ENCODE measurements at places on chromosomes 6 and 20.

- no peak for DNase-seq
These were observed 33.8 kb upstream of the ZFAND3 start for GRCh38 chr6:37785663-37786270.

DNA sequence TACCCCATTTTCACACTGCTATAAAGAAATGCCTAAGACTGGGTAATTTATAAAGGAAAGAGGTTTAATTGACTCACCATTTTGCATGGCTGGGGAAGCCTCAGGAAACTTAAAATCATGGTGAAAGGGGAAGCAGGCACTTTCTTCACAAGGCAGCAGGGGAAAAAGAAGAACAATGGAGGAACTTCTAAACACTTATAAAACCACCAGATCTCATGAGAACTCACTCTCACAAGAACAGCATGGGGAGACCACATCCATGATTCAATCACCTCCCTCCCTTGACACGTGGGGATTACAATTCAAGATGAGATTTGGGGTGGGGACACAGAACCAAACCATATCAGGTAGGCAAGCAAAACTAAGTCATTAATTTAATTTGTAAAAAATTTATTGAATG, 343.2 kb downstream of the FRK start:
- no peak for DNase-seq

DNA sequence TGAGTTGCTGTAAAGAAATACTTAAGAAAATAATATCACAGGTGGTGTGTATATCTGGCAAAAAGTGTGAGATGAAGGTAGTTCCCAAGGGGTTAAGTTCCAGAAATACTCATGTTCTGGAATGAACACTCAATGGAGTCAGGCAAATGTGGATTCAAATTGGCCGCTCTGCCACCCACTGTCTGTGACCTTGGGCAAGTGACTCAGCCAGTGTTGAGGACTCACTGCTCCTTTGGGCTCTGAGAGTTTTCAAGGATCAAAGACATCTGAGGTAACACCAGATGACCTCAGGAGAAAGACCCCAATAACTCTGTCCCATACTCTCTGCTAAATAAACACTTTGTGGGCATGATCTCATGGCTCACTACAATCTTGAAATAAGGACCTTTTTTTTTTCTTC, 59.2 kb upstream of the EYA2 start:
- no peak for DNase-seq

GRCh38 chr6:16006681-16007080, 122.2 kb upstream of the MYLIP start:
- no peak for DNase-seq

DNA sequence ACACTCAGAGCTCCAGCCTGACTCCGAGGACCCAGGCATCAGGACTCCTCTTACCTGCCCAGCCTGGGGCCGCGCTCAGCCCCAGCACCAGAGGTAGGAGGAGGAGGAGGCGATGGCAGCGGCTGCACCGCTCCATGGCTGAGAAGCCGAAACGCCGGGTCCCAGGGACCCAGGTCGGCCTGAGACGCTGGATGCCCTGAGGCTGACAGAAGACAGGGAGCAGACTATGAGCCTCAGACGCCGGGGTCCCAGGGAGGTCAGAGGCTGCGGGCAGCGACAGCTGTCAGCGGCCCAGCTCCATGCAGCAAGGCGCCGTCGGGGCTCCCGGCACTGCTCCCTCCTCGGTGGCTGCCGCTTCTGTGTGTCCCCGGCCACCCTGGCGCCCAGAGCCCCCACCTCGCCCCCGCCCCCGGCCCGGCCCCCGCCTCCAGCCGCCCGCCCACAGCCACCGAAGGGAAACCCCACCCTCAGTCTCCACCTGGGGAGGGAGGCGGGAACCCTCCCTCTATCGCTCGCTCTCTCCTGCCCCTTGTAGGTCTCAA, at the start of gene COL11A2:
Gene COL11A2, minus strand, starts transcription at position 363 of the 542 bp plus-strand sequence. Its CDS starts 227 bp downstream, at position 136.
- DNase-seq, result no peak

- no peak for DNase-seq
These were observed 47.2 kb downstream of the MUC22 start for GRCh38 chr6:31057426-31058003.

GRCh38 chr20:14761903-14762302, 424.5 kb upstream of the FLRT3 start:
- DNase-seq, result no peak

DNA sequence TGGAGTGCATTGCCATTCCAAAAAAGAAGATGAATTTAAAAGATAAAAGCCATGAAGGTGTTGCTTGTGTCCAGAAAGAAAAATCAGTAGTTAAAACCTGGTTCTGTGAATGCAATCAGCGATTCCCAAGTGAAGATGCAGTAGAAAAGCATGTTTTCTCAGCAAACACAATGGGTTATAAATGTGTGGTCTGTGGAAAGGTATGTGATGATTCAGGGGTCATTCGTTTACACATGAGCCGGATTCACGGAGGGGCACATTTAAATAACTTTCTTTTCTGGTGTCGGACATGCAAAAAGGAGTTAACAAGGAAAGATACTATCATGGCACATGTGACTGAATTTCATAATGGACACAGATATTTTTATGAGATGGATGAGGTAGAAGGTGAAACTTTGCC, 24.7 kb upstream of the BAG2 start:
- no peak for DNase-seq

DNA sequence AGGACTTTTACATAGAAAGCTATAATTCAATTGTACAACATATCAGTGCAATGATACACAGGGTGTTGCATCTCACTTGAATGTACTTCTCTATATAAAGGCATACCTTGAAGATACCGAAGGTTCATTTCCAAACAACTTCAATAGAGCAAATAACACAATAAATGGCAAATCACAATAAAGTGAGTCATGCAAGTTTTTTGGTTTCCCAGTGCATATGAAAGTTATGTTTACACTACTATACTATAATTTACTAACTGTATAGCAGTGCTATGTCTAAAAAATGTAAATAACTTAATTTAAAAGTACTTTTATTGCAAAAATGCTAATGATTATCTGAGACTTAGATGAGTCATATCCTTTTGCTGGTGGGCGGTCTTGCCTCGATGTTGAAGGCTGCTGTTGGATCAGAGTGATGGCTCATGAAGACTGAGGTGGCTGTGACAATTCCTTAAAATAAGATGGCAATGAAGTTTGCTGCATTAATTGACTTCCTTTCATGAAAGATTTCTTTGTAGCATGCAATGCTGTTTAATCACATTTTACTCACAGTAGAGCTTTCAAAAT, 188.8 kb downstream of the TASP1 start:
- no peak for DNase-seq

DNA sequence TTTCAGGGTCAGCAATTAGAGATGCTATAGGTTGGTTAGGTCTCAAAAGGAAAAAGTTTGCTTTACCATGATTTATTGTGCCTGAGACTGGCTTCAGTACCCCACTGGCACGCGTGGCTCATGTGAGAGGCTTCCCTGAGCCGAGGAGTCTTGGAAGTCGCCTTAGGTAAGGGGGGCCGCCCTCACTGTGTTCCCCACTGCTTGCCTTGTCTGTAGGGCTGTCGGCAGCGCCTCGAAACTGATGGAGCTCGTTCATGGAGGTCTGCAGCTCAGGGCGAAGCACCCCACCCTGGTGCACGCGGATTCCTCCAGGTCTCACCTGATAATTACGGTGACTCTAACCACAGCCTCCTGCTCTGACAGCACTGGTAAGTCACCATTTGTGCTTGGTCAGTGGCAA, 39.2 kb downstream of the FRMD1 start:
- DNase-seq, result no peak

GRCh38 chr20:59273739-59274357, 26.6 kb upstream of the EDN3 start:
- DNase-seq, result no peak

GRCh38 chr20:47318586-47319516, 37.6 kb downstream of the ZMYND8 start:
- no peak for DNase-seq

GRCh38 chr20:19785983-19786285, 27.9 kb downstream of the RIN2 start:
- no peak for DNase-seq

DNA sequence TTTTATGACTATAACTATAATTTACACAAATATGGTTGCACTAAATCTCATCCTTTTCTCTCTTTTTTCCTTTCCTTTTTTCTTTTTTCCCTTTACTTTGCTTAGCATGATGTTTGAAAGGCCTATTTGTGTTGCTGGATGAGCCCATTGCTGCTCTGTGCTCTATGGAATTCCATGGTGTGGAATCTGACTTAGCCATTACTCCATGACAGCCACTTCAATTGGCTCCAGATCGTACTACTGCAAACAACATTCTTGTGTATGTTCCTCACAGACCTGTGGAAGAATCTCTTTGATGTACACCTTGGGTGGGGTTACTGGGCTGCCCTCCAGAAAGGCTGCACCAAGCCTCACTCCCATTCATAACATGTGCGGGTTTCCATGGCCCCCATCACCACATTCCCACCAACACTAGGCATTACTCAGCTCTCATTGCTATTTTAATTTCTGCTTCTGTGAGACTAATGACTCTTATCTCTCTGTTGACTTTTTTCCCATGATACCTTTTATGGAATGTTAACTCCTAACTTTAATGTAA, 979.0 kb downstream of the KIF16B start:
- no peak for DNase-seq

- no peak for DNase-seq
These were observed 8.3 kb upstream of the NCOA3 start for GRCh38 chr20:47493175-47493962.

DNA sequence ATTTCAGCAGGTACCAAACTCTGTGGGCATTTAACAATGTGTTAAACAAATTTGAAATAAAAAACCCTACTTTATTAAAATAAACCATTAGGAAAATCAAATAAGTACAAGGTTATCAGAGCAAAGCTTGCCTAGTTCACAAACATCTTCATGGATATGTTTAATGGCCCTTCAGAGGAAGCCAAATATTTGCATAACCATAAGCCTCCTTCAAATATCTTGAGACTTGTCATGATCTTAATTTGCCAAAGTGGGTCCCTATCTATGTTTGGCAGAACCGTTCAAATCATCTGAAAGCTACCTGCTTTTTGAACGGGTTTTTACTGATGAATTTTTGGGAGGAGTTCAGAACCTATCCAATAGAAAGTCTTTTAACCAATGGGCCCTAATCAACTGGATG, 176.3 kb downstream of the BACH2 start:
- no peak for DNase-seq

DNA sequence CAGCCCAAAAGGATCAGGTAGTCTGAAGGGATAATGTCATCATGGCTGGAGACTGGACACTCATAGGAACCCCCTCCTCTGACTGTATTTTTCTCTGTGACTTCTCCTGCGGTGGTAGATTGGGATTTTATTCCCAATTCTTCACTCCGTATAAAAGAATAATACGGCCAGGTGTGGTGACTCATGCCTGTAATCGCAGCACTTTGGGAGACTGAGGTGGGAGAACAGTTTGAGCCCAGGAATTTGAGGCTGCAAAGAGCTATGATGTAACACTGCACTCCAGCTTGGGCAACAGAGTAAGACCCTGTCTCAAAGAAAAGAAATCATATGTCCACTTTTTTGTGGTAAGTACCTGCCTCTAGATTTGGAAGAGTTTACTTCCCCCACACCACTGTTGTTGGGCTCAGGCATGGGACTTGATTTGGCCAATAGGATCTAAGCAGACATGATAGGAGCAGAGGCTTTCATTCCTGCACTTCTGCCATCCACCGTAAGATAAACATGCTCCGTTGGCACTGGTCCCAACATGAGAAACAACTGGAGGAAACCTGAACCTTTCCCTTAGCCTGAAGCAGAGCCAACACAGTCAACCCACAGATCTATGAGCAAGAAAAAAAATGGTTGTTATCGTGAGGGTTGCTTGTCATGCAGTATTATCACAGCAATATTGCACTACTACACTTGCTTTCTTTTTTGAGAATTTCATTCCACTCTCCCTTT, 82.0 kb downstream of the JPH2 start:
- no peak for DNase-seq

- no peak for DNase-seq
These were observed 1.5 kb downstream of the PBX2 start for GRCh38 chr6:32188381-32189068.

DNA sequence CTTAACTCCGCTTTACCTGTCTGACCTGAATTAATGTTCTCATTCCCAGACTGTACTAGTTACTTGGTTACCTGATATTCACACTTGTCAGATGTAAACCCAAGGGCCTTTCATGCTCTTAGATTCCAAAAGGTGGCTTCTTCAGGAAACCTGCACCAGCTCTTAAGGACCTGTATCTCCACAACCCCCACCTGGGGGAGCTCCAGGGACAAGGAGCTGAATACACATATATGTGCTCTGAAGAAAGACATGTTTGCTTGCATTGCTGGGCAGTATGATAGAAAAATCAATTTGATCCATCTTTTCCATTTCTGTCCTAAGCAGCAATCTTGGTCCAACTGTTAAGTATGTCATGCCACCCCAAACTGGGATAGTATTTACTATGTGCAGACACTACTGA, 64.8 kb upstream of the POU3F2 start:
- no peak for DNase-seq

- DNase-seq, result no peak
These were observed 231.4 kb downstream of the GJA1 start for GRCh38 chr6:121666814-121667213.

DNA sequence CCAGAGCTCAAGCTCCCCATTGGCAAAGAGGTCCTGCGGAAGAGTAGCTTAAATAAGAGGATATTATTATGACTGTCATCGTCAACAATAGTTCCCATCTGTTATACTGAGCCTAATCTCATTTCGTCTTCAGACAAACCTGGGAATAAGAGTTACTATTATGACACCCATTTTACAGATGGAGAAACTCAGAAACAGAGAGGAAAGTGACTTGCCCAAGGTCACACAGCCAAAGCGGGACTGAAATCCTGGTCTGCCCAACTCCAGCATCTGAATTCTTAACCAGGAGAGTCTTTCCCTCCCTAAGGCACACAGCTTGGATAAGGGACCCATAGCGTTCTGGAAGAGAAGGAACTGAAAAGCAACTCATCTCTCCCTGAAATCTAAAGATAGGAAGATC, 23.4 kb downstream of the PTGIS start:
- no peak for DNase-seq

- DNase-seq, result peak; percentile 19
These were observed 25.6 kb upstream of the HLA-DQB1 start for GRCh38 chr6:32692019-32692418.

GRCh38 chr6:149545258-149545753, 537 bp downstream of the PPIL4 start:
- no peak for DNase-seq

DNA sequence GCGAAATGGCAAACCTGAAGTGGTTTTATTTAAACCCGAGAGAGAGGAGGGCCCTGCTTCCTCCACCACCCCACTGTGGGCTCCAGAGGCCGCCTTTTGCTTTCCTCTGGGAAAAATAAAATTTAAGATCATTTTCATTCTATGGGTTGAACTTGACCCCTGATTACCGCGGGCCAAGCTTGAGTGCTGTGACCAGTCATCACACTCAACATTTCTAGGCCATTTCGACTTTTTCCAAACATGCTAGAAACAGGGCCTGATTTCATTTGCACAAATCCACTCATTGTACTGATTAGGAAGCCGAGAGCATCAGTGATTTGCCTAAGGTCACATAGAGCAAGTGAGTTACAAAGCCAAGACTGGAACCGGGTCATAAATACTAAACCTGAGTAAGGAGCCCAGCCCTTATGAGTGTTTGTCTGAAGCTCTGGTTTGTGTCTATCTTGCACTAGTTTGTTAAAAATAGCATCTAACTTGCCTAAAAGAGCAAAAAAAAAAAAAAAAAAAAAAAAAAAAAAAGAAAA, 179.7 kb downstream of the DLL1 start:
- DNase-seq, result no peak

GRCh38 chr6:168625602-168626001, 184.6 kb downstream of the SMOC2 start:
- no peak for DNase-seq

- no peak for DNase-seq
These were observed 111.9 kb upstream of the GGTLC1 start for GRCh38 chr20:24100370-24101011.

- DNase-seq, result no peak
These were observed 760 bp upstream of the IBTK start for GRCh38 chr6:82248273-82248735.
